ENCODE measurements at places on chromosomes 6 and 20.

DNA sequence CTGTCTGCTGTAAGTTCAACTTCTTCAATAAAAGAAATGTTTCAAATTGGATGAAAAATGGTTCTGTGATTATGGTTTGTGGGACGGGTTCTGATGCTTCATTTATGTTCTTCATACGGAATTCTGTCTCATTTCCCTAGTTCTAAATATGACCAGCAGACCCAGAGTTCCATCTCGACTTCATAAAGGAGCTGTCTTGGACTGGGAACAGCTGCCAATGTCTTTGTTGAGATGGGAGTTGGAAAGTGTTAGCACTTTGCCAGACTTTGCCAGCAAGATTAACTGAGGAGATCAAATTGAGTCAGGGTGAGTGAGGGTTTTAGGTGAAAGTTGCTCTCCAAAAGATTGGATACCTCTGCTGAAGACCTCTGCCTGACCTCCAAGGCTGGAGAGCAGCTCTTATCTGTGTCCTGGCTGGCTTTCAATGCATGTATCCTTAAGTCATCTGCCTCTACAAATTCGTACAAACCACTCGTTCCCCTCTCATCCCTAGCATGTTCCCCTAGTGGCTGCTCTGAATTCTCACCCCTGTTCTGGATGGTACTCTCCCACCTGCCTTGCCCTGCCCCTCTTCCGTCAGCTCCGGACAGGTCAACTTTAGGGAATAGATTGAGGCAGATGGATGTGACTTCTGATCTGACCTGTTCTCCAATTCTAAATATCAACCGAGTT, at the start of gene EFCAB8:
TSS of gene EFCAB8 (plus strand) at position 223 of the 672 bp plus-strand sequence. CDS start 4,870 bp downstream, outside the sequence.
- DNase-seq, result no peak

- no peak for DNase-seq
Observed at GRCh38 chr6:34953061-34954025, 64.3 kb downstream of the ANKS1A start.

DNA sequence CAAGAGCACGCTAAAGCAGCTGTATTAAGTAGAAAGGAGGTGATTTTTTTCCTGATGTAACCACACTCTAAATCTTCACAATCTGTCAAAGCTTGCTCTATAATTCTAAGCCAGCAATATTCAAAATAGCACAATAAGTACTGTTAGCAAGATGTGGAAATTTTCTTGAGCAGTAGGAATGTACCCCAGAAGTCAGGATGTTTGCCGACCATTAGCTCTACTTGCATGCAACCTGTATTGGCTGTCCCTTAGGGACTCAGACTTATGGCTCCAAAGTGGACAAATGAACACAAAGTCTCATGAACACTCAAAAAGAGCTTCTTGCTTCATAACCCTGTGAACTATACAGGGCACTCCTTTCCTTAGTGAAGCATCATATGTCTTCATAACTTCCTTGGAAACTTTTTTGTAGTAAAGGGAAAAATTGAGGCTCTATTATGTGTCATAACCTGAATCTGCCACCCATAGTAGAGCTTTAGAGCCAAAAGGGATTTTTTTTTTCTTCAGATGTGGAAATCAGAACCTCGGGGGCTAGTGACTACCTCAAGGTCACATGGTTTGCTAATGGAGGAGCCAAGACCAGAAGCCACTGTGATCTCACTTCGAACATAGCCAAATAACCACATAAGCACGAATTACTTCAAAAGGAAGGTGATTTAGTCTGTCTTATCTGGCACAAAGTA, 54.5 kb downstream of the ADGRG6 start:
- DNase-seq, result no peak

DNA sequence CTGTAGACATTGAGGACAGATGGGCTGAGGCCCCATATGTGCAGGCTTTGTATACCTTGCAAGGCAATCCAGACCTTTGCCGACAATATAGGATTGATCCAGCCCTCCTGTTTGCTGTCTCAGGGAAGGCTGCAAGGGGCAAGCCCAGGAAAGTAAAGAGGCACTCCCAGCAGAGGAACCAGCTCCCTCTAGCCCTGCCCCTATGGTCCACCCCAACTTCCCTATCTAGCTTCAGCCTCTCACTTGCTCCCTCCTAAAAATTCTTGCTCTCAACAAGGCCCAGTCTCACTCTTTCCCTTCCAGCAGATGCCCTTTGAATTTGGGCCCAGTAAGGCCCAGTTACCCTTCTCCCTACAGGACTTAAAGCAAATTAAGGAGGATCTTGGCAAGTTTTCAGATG, 92.6 kb downstream of the JARID2 start:
- DNase-seq, result no peak

DNA sequence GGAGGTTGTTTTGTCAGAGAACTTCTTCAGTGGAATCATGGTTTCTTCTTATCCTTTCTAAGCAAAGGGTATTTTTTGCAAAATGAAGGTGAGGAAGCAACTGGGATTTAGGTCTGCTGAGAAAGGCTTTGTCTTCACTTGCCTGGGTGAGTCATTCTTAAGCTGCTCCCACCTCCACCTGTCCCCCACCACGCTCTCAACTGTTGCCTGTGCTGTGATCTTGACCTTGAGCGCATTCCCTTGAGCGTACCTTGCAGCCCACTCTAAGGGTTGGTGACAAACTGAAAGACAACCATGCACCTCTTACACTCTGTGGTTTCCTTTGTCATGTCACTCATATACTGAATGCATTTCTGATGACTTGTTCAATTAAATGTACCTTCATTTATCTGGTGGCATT, 641.1 kb downstream of the RNF144B start:
- no peak for DNase-seq

DNA sequence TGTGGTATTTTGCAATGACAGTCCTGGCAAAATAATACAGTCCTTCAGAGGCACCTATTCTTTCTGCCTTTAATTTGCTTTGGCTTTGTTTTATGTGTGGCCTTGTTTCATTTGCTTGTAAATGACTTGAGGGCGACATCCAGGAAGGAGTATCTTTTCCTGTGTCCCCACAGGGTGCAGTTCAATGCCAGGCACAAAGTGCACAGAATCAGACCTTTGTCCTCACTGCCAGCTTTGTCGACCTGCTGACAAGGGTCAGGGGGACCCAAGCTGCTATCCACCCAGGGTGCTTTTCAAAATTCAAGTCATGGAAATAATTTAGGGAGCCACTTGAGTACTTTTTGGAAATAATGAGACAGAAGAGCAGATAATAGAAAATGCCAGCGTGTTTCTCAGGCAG, 37.0 kb upstream of the CDKN1A start:
- DNase-seq, result no peak

- no peak for DNase-seq
Observed at GRCh38 chr20:39090906-39091305, 128.8 kb downstream of the DHX35 start.

DNA sequence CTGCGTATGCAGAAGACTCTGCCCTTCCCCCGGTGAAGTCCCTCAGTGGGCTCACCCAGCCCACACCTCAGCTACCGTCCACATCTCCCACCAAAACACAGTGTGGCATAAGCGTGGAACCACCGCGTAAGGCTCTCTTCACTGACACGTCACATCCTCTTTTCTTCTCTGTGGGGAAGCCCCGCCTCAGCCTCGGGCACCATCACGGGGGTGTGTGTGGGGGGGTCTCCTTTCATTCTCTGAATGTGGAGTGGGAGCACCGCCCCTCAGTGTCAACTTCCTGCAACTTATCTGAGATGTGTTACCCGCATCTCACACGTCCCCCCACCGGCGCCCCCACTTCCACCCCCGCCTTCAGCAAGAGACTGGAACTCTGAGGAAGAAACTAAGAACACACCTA, 388.4 kb upstream of the JARID2 start:
- no peak for DNase-seq

- no peak for DNase-seq
Observed at GRCh38 chr6:78829407-78829806, 37.9 kb upstream of the IRAK1BP1 start.

GRCh38 chr6:64774881-64775280, 932.1 kb downstream of the EYS start:
- DNase-seq, result no peak

- DNase-seq, result no peak
Observed at GRCh38 chr20:21046413-21047070, 59.6 kb downstream of the LINC00237 start.

- DNase-seq, result no peak
Observed at GRCh38 chr20:17782768-17783167, 83.0 kb downstream of the BANF2 start.

- peak; percentile 83 for DNase-seq
Observed at GRCh38 chr6:36319436-36319762, 17.3 kb downstream of the BNIP5 start.

- no peak for DNase-seq
Observed at GRCh38 chr6:650098-650497, 6.8 kb downstream of the HUS1B start.

- no peak for DNase-seq
Observed at GRCh38 chr6:151704383-151704782, 103.1 kb upstream of the ESR1 start.

DNA sequence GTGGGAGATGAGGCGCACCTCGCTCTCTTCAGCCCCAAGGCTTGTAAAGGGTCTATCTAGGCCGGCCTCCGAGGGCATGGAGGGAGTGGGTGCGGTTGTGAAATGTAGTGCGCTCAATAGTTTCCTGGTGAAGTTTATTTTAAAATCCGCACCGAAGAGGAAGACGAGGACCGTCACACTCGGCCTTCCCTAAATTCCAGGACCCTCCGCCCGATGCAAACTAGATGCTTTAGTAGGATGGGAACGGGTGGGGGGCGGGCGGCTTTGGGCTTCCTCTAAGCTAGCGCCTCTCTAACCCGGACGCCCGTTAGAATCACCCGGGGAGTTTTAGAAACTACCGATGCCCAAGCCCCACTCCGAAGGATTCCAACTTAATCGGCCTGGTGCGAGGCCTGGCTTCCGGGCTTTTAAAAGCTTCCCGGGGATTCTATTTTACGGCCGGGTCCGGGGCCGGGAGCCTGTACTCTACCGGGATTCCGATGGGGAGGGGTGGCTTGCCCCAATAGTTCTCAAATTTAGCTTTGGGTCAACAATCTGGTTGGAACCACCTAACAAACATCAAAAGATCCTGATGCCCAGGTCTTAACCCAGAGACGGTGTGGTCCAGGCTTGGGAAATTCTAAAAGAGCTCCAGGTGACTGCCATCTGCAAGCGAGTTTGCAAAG, 548 bp upstream of the BCAS4 start:
- DNase-seq, result no peak

DNA sequence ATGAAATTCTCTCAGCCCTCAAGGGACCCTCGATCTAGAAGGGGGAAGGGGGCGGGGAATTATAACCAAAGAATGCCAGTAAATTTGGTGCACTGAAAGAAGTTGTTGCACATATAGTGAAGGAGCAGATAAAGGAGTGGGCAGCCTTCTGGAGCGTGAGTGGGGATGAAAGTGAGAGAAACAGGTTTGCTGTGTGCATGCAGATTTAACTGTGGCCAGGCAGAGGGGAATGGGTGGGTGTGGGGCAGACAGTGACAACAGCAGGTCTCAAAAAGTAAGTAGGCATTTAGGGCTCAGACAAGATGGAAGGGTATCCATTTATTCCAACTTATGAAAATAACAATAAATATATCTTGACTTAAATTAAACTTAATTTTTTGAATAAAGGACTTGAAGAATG, 149.1 kb downstream of the KCNQ5 start:
- DNase-seq, result no peak

DNA sequence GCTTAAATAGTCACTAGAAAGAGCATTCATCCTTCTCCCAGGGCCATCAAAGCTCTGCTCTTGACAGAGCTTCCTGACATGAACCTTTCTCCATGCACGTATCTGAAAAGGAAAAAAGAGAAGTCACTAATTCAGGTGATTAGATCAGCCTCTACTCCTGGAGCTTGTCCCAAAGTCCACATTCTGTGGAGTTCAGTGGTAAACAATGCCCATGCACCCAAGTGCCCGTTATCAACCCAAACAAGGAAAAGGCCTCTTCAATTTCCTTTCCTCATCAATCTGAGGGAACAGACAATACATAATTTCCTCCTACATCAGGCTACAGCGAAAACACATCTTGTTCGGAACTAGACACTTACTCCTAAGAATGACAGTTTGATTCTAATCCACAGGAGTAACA, 129.2 kb upstream of the PCSK2 start:
- no peak for DNase-seq

- DNase-seq, result no peak
Observed at GRCh38 chr20:49668181-49668877, 45.3 kb downstream of the B4GALT5 start.

DNA sequence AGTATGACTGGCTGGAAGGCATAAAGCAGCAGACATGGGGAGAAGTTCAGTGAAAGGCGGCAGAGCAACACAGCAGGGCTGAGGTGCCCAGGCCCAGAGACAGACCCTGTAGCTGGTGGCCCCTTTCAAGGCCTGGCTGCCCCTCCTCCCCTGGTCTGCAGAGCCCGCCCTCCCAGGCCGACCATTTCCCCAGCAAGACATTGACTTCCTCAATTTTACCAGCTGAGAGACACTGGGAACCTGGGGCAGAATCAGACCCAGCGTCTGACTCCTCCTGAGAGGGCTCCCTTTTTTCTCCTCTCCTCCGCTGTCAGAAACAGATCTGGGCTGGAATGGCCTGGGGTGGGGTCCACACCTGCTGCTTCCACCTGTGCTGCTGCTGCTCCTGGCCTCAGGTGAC, at the start of gene TREML4:
TSS of gene TREML4 (plus strand) at position 254 of the 400 bp plus-strand sequence. CDS start at position 333, 79 bp downstream.
- no peak for DNase-seq

GRCh38 chr6:133407320-133408100, 166.4 kb downstream of the EYA4 start:
- no peak for DNase-seq

Measured in prostate gland (tissue), 2 donors.